ENCODE measurements at places on chromosomes 7 and 10.
A peak's percentile ranks its signal among the peaks of the same experiment; 100 is the strongest.

- no peak for DNase-seq
These were observed 17.9 kb upstream of the CLEC2L start for GRCh38 chr7:139505563-139505962.

GRCh38 chr10:35232527-35232926, 103.8 kb upstream of the CCNY start:
- DNase-seq = no peak

DNA sequence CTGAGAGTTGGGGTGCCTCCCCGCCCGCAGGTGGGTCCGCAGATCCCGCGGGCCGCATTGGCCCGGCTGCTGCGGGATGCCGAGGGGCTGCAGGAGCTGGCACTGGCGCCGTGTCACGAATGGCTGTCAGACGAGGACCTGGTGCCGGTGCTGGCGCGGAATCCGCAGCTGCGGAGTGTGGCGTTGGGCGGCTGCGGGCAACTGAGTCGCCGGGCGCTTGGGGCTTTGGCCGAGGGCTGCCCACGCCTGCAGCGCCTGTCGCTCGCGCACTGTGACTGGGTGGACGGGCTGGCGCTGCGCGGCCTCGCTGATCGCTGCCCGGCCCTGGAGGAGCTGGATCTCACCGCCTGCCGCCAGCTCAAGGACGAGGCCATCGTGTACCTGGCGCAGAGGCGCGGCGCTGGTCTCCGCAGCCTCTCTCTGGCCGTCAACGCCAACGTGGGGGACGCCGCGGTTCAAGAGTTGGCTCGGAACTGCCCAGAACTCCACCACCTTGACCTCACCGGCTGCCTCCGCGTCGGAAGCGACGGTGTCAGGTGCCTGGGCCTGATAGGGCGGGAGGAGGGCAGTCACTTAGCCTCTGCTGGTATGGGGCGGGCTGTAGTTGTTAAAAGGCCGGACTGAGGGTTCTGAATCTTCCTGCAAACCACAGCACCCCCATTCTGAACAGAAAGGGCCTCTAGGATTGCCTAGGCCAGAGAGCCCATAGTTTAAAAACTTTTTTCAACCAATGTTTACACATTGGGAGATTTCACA, 1.3 kb downstream of the FBXL15 start:
- peak; percentile 30 for DNase-seq

DNA sequence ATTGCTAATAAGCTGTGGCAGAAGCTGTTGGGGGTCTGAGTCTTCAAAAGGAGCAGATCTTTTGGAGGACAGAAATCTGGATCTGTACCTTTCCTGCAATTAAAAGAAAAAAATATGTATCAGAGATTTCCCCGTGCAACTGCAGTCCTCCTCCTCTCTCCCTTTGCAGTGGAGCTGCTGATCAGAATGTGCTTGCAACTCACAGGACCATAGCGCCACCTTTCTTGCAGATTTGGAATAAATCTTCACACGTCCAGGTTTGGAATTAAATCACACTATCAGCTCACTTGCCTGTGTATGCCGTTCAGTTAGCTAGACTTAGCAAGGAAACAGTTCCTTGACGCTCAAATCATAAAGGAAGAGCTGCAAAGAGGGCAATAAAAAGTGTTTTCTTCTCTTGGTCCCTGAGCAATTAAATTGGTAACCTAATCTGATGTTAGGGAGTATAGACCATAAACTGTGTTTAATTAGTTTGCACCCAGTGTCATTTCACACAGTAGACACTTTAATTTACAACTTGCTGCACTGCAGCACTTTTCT, 77.4 kb downstream of the PON1 start:
- peak; percentile 24 for DNase-seq

DNA sequence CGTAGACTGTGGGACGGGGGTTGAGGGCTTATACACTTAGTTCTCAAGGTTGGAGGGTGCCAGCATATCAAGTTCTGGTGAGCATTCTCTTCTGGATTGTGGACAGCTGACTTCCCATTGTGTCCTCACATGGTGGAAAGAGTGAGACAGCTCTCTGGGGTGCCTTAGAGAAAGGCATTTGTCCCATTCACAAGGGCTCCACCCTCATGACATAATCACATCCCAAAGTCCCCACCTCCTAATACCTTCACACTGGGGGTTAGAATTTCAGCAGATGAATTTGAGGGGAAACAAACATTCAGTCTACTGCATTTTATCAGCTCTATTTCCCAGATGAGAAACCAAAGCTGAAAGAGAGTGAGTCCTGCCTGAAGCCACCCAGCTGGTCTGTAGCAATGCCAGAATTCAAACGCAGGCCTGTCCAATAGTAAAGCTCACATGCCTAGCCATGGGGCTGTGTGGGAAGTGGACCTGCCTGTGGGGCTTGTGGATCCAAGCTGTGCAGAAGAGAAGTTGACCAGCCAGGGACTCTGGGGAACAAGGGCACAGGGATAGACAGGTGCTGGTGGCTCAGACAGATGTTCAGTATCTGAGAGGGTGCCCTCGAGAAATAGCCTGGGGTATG, 34.9 kb upstream of the LOXL4 start:
- DNase-seq = no peak

- no peak for DNase-seq
These were observed 76.2 kb downstream of the SLIT1 start for GRCh38 chr10:97109547-97109946.

- DNase-seq = no peak
These were observed 30.7 kb downstream of the ZC3HC1 start for GRCh38 chr7:130020434-130020833.

DNA sequence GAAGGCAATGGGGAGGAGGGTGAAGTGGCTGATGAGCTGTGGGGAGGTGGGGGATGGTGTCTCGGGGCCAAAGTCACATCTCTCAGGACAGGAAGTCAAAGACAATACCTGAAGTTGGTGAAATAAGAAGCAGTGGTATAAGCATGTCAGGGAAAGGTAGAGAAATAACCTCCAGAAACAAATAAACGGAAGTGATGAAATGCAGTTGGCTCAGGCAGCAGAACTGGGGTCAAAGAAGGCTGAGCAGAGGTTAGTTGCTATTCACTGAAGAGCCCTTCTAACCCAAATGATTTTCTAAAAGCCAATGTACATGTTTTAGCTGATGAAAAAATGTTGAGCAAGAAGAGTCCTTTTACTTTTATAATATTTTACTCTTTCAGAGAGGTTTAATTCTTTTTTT, 78.6 kb upstream of the ADRB1 start:
- no peak for DNase-seq

DNA sequence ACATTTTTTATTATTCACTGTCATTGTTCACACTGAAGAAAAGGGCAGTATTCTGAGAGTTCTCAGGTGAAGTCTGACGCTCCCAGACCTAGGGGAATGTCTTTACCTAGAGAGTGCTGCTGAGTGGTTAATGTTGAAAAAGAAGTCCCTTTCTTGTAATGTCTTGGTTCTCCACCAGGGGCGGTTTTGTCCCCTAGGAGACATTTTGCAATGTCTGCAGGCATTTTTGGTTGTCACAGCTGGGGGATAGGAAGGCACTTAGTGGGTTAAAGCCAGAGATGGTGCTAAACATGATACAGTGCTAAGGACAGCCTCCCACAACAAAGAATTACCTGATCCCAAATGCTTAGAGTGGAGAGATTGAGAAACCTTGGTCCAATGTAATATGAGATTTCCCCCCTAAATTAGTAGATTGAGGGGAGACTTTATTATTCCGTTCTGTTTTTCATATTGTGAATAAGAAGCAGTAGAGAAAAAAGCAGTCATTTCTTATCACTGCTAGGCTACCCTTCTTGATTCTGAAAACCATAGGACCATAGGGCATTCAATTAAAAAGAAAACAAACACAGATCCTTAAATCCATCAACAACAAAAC, 13.1 kb downstream of the UMAD1 start:
- DNase-seq = peak; percentile 54

DNA sequence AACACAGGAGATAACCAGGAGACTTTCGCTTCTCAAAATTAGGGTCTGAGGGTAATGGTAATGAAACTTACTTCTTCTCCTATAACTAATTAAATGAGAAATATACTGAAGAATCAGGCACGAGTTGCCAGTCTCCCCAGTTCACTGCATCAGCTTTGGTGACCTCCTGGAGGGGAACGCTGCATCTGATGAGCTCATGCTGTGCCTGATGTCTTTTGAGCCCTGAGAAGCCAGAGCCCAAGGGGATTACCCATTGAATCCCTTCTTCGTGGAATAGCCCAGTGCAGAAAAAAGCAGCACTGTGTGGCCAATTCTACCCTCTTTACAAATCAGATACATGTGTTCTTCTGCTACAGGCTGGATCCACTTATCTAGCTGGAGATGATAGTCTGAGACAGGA, 45.1 kb downstream of the CYP2C9 start:
- DNase-seq = no peak

- no peak for DNase-seq
These were observed 121.9 kb downstream of the NRG3 start for GRCh38 chr10:81996927-81997326.

DNA sequence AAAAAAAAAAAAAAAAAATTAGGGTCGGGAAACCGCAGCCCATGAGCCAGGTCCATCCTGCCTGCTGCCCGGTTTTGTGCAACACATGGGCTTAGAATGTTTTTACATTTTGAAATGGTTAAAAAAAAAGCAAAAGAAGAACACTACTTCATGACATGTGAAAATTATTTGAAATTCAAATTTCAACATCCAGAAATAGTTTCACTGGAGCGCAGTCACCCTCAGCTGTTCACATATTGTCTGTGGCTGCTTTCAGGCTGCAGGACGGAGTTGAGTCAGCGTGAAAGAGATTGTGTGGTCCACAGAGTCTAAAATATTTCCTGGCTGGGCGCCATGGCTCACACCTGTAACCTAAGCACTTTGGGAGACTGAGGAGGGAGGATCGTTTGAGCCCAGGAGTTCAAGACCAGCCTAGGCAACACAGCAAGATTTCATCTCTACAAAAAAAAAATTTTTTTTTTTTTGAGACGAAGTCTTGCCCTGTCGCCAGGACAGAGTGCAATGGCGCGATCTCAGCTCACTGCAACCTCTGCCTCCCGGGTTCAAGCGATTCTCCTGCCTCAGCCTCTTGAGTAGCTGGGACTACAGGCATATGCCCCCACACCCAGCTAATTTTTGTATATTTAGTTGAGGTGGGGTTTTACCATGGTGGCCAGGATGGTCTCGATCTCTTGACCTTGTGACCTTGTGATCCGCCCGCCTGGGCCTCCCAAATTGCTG, 63.9 kb upstream of the ECHDC3 start:
- DNase-seq = no peak

GRCh38 chr10:69730251-69731156, 71.2 kb upstream of the COL13A1 start:
- DNase-seq = no peak

GRCh38 chr10:86337121-86337601, 29.4 kb downstream of the GRID1 start:
- no peak for DNase-seq

- no peak for DNase-seq
These were observed 185.6 kb upstream of the PRSS58 start for GRCh38 chr7:142443216-142444010.

GRCh38 chr10:103929381-103929921, 11.5 kb upstream of the STN1 start:
- DNase-seq = no peak

Data from CD4-positive, alpha-beta T cell treated with Interleukin-17A for 1 hour (primary cell).